ENCODE measurements at places on chromosomes 7 and 10.

GRCh38 chr10:5442990-5443370 is 30.6 kb downstream of the NET1 start:
- H3K4me1 ChIP-seq, result peaks cover 36% of the 10 kb centered on the region
- DNase-seq, result no peak
- no peak overlapping the region for H3K4me3 ChIP-seq
- no peak overlapping the region for H3K27ac ChIP-seq
- no peaks in the 10 kb centered on the region for H3K27me3 ChIP-seq

DNA sequence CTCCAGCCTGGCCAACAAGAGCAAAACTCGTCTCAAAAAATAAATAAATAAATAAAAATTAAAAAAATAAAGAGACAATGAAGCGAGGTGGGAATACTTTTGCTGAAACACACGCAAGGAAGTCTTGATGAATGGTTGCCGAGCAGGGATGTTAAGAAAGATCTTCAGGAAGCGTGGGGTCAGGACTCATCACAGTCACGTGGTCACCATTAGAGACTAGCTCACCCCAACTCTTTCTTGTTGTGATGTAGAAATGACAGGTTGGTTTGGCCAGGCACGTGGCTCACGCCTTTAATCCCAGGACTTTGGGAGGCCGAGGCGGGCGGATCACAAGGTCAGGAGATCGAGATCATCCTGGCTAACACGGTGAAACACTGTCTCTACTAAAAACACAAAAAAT is 28.9 kb upstream of the BAIAP2L1 start:
- no peak overlapping the region for H3K27ac ChIP-seq
- peaks cover 2% of the 10 kb centered on the region for H3K27me3 ChIP-seq
- H3K36me3 ChIP-seq, result no peaks in the 10 kb centered on the region
- DNase-seq, result no peak

GRCh38 chr7:141748396-141748795 is 10.2 kb downstream of the SSBP1 start:
- H3K4me1 ChIP-seq, result no peaks in the 10 kb centered on the region
- DNase-seq, result no peak
- H3K36me3 ChIP-seq, result peaks cover 36% of the 10 kb centered on the region
- H3K4me3 ChIP-seq, result no peak overlapping the region
- no peak overlapping the region for H3K27ac ChIP-seq
- H3K27me3 ChIP-seq, result no peaks in the 10 kb centered on the region

- no peak for DNase-seq
- no peak overlapping the region for H3K4me3 ChIP-seq
- H3K27me3 ChIP-seq, result peaks cover 2% of the 10 kb centered on the region
- H3K36me3 ChIP-seq, result no peaks in the 10 kb centered on the region
- peaks cover 14% of the 10 kb centered on the region for H3K4me1 ChIP-seq
Measured at GRCh38 chr7:107392830-107393229, 77.0 kb upstream of the GPR22 start.

GRCh38 chr7:108311446-108312168 is 144.6 kb downstream of the NRCAM start:
- H3K36me3 ChIP-seq, result no peaks in the 10 kb centered on the region
- no peak overlapping the region for H3K4me3 ChIP-seq
- DNase-seq, result no peak
- peaks cover 21% of the 10 kb centered on the region for H3K4me1 ChIP-seq

DNA sequence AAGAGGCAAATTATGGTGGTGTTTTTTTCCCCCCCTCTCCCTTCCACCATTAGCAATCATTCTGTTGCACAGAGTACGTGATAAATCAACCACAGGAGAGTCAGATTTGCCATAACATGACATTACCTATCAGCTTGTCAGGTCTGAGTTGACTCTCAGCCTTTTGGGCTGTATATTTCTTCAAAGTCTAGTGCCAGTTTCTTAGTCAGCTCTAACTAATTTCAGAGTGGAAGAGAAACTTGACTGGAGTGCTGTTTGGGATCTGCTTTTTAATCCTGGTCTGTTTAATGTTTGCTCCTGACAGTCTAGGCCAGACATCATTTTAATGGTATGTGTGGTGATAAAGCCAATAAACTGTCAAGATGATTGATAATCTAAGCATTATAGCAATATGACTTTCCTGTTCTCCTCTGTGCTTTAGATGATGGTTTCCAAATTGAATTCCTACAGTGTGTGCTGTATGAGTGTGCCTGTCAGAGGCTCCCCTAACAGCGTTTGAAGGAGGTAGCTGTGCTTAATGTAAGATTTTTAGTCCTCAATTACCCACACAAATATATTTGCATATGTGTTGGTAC is 76.9 kb downstream of the LRMDA start:
- H3K36me3 ChIP-seq, result no peaks in the 10 kb centered on the region
- no peak overlapping the region for H3K4me3 ChIP-seq
- DNase-seq, result no peak
- no peak overlapping the region for H3K27ac ChIP-seq

DNA sequence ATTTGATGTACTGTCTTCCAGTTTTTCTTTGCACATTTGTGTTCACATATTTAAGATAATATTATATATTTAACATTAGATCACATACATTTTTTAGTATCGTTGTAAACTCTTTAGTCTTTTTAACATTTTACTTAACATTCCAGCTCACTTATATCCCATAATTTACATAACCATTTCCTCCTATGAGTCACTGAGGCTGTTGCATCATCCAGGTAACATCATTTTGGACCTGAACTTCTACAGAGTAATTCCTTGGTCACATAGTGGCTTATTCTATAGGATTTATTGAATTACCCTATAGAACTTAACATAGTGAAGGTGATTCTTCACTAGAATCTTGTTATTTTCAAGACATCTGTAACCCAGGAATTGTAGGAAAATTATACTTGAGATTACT is 194.4 kb downstream of the POU6F2 start:
- H3K4me1 ChIP-seq, result peaks cover 8% of the 10 kb centered on the region
- no peak overlapping the region for H3K4me3 ChIP-seq
- H3K36me3 ChIP-seq, result peaks cover 4% of the 10 kb centered on the region
- H3K27me3 ChIP-seq, result peaks cover 3% of the 10 kb centered on the region
- no peak for DNase-seq
- H3K27ac ChIP-seq, result no peak overlapping the region

GRCh38 chr7:118080947-118081346 is 103.0 kb upstream of the LSM8 start:
- H3K4me1 ChIP-seq, result peaks cover 8% of the 10 kb centered on the region
- no peak overlapping the region for H3K27ac ChIP-seq
- H3K27me3 ChIP-seq, result no peaks in the 10 kb centered on the region
- no peak for DNase-seq
- H3K36me3 ChIP-seq, result no peaks in the 10 kb centered on the region

- no peaks in the 10 kb centered on the region for H3K36me3 ChIP-seq
- H3K4me1 ChIP-seq, result peaks cover 42% of the 10 kb centered on the region
- no peak overlapping the region for H3K4me3 ChIP-seq
Measured at GRCh38 chr10:31820096-31820495, 108.5 kb downstream of the ARHGAP12 start.

- no peaks in the 10 kb centered on the region for H3K4me1 ChIP-seq
- H3K36me3 ChIP-seq, result no peaks in the 10 kb centered on the region
- H3K27me3 ChIP-seq, result no peaks in the 10 kb centered on the region
- H3K27ac ChIP-seq, result no peak overlapping the region
- no peak for DNase-seq
Measured at GRCh38 chr10:106454233-106454632, 710.3 kb downstream of the SORCS1 start.

GRCh38 chr10:18246967-18247366 is 106.7 kb downstream of the CACNB2 start:
- H3K36me3 ChIP-seq, result no peaks in the 10 kb centered on the region
- H3K27me3 ChIP-seq, result peaks cover 7% of the 10 kb centered on the region
- no peak for DNase-seq
- no peak overlapping the region for H3K4me3 ChIP-seq
- no peak overlapping the region for H3K27ac ChIP-seq

GRCh38 chr7:141533149-141533949 is 17.9 kb upstream of the AGK start:
- H3K36me3 ChIP-seq, result no peaks in the 10 kb centered on the region
- peaks cover 2% of the 10 kb centered on the region for H3K27me3 ChIP-seq
- no peaks in the 10 kb centered on the region for H3K4me1 ChIP-seq
- peak overlapping the region; percentile 67 for H3K27ac ChIP-seq
- peak; percentile 75 for DNase-seq

DNA sequence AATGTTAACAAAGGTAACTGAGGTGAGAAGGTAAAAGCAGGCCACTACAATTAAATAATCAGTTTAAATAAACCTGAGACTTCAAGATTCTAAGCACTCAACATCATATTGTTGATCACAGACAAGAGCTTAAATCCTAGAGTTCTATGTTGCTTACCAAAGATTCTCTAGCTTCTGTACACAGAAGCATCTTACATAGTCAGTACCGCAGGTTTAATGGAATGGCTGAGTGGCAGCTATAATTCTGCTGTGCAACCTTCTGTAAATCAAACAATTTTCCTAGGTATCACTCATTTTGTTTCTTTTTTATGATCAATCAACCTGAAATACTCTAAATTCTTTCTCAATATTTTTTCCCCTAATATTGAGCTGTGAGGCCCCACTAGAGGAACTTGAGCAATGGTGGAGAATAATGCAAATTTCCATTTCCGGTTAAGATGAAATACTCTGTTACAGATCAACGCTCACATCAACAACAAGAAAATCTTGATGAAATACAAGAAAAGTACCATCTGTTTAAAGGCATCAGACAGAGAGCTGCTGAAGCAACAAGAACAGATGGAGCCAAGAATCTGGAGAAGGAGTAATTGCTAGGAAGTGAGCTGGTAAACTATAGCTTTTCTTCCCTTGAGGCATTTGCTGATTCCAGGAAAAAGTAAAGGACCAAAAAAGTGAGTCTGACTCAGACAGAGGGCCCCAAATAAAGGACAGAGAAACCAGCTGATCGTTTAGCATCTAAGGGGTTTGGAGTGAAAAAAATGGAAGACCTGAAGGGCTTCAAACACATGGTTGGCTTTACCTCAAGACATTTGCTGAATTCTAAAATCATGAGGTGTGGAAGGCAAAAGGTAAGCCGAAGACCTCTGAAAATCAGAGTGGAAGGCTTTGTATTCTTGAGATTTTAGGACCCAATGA is 22.6 kb downstream of the PNPLA8 start:
- peak overlapping the region; percentile 40 for H3K4me3 ChIP-seq
- H3K4me1 ChIP-seq, result peaks cover 18% of the 10 kb centered on the region
- no peak for DNase-seq

DNA sequence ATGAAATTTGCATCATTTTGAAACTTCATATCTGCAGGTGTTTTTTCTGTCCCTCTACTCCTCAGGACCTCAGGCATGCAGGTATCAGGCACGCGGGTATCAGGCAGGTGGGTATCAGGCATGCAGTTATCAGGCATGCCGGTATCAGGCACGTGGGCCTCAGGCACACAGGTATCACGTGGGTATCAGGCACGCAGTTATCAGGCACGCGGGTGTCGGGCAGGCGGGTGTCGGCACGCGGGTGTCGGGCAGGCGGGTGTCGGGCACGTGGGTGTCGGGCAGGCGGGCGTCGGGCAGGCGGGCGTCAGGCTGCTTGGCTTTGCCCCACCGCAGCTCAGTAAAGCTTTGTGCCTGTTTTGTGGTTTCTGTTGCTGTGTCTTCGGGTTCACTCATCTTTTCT is 8.7 kb downstream of the SPRN start:
- H3K27ac ChIP-seq, result no peak overlapping the region
- H3K36me3 ChIP-seq, result peaks cover 41% of the 10 kb centered on the region
- DNase-seq, result no peak
- no peak overlapping the region for H3K4me3 ChIP-seq
- no peaks in the 10 kb centered on the region for H3K4me1 ChIP-seq

DNA sequence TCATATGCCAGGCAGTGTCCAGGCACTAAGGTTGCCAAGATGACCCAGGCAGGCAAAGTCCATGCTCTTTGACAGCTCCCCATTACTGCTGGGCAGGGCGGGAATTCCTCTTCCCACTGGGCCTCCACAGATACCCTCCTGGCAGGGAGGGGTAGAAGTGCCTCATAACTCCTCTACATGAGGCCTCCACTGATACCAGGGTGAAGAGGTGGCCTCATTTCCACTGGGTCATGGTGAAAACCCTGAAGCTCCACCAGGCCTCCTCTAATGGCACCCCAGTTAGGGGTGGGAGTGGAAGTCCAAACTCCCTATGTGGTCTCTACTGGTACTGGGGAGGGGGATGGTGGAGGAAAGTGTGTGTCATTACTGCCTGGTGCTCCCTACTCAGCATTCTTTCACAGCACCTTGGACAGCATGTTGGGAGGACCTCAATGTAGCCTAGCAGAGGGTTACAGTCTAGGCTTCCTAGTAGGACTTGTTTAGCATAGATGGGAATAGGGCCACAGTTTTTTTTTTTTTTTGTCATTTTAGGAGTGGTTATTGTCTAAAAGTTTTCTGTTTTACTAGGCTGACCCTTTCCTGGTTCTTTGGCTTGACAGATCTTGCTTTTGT is 34.6 kb upstream of the GLCCI1 start:
- H3K27me3 ChIP-seq, result peaks cover 3% of the 10 kb centered on the region
- H3K4me1 ChIP-seq, result peaks cover 10% of the 10 kb centered on the region
- no peak overlapping the region for H3K27ac ChIP-seq
- no peak overlapping the region for H3K4me3 ChIP-seq

GRCh38 chr10:59881640-59882039 is 24.7 kb downstream of the CCDC6 start:
- no peak for DNase-seq
- no peaks in the 10 kb centered on the region for H3K36me3 ChIP-seq
- peaks cover 11% of the 10 kb centered on the region for H3K4me1 ChIP-seq
- H3K4me3 ChIP-seq, result no peak overlapping the region

DNA sequence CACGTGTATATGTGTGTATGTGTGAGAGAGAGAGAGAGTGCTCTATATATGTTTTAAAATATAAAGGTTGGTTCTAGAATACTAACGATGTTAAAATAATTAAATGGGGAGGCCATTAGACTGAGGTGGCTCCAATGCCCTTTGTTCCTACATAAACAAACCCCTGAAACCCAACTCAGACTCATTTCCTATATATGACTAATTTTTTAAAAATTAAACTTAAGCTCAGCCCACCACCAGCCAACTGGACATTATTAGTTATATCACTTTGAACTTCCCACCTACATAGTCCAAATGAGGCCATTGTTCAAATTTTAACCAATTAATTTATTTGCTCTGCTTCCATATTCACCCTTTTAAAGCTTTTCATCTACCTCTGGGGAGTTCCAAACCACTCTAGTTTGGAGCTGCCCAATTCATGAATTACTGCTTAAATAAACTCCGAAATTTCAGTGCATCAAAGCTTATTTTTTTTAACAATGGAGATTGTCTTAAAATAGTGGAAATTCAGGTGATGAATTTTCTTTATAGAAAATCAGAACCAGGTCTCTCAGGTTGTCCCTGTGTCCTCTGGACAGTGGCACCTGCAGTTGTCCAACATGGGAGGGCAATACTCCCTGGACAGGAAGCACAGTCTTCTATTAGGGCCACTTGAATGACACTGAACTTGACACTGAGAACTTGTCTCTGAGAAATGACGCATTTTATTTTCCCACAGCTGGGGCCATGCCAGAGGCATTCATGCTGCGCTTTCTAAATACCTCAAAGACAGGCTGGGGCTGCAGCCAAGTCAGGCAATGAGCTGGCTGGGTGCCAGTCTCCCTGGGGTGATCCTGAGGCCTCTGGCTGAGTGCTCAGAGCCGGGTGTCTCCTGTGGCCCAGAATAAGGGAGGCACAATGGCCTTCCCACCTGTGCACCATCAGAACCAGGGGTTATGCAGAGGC is 109.5 kb upstream of the TMEM72 start:
- H3K36me3 ChIP-seq, result no peaks in the 10 kb centered on the region
- DNase-seq, result no peak
- no peak overlapping the region for H3K4me3 ChIP-seq
- no peaks in the 10 kb centered on the region for H3K4me1 ChIP-seq
- H3K27ac ChIP-seq, result no peak overlapping the region

- H3K4me3 ChIP-seq, result no peak overlapping the region
- H3K4me1 ChIP-seq, result no peaks in the 10 kb centered on the region
- no peaks in the 10 kb centered on the region for H3K36me3 ChIP-seq
Measured at GRCh38 chr7:137093198-137093597, 224.7 kb downstream of the CHRM2 start.
